ENCODE measurements at places on chromosomes 1 and 21.

DNA sequence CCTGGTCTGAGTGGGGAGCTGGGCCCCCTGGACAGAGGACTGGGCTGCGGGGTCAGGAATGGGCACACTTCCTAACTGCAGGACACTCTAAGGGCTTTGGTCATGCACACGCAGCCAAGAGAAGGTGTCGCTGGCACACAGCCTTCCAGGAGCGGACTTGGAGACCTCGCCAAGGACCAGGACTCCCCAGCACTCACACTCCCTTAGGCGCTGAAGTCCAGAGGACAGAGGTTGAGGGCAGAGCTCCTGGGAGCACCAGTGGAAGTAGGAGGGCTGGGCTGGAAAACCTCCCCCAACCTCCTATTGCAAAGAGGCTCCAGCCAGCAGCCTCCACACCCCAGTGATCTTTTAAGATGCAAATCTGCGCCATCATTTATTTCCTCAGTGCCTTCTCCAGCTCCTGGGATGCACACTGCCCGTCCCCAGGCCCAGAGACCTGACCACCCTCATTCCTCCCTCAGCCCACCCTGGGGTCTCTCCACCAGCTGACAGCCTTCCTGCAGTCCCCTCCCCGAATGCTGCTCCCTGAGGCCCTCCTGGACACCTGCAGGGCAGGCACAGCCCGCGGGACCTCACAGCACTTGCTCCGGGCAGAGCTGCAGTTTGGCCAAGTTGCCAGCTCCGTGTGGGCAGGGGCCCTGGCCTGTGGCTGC, 3.0 kb downstream of the TSPEAR start:
- no peak for DNase-seq

- no peak for DNase-seq
These were observed 38.2 kb downstream of the ITPKB start for GRCh38 chr1:226700861-226701260.

GRCh38 chr1:223217781-223218180, 74.7 kb upstream of the TLR5 start:
- DNase-seq, result no peak

- DNase-seq, result no peak
These were observed 109.5 kb downstream of the PSMG1 start for GRCh38 chr21:39073717-39074116.

DNA sequence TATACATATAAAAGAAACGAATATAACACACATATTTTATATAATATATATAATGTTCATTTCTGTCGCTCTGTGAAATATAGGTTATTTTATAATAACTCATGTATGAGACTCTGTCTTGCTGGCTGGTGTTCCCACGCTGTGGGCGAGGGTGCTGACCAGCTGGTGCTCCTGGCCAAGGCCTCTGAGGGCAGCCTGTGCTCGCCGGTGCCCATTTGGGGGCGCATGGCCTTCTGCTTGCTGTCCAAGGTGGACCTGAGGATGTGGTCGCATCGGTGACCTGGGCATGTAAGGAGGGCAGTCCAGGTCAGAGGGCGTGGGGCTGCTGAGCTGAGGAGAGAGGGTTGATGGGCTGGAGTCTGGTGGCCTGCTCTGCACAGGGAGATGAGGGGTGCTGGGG, 1.1 kb upstream of the PCP4 start:
- DNase-seq, result no peak

GRCh38 chr21:39429445-39429844, 16.1 kb downstream of the LCA5L start:
- DNase-seq, result no peak

- DNase-seq, result peak; percentile 6
These were observed 75.3 kb downstream of the FOXJ3 start for GRCh38 chr1:42259739-42260064.

DNA sequence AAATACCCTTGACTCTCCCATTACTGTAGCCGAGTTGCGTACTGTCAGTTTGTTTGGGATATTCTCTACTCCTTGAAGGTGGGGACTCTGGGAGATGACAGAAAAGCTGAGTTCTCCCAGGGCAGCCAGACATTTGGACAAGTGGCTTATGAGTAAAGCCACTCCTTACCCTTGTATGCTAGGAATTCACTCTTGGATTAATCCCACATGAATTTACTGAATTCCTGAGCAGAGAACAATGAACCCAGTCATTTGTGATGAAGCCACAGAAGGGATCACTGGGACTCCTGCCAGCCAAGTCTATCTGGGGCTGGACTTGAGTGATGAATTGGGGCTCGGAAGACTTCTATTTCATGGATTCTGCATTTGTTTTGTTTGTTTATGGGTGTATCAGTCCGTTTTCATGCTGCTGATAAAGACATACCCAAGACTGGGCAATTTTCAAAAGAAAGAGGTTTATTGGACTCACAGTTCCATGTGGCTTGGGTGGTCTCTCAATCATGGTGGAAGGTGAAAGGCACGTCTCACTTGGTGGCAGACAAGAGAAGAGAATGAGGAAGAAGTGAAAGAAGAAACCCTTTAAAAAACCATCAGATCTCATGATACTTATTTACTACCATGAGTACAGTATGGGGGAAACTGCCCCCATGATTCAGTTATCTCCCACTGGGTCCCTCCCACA, 25.1 kb downstream of the C1orf116 start:
- DNase-seq, result peak; percentile 95

DNA sequence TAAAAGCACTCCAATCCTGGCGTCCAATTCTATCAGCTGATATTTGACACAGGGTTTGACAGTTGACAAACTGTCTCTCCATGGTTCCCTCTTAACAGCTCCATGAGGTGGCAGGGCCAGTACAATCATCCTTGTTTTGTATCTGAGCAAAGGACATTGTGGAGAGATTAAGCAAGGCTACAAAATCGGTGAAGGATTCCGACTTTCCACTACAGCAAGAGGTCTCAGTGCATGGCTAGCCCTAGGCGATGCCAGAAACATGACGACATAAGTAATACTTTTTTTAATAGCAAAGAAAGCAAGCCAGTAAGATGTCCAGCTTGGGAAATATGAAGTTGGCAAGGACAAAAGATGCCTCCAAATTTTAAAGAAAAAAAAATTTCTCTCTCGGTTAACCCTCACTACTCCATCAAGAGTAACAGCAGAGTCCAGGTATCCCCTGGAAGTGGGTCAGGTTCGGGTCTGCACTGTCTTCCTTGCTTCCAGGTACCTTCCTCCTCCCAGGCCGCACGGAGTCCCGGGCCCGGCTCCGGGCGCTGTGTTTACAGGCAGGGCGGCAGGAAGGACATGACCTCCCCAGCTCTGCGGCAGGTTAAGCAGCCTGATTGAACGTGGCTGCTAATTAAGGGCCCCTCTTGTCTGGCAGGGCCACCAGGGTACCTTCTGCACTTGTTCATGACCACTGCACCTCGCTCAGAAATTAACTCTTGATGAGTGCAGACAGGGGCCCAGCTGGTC, 106.1 kb downstream of the SIM2 start:
- no peak for DNase-seq

- DNase-seq, result no peak
These were observed 9.6 kb upstream of the LRP8 start for GRCh38 chr1:53337499-53337898.

DNA sequence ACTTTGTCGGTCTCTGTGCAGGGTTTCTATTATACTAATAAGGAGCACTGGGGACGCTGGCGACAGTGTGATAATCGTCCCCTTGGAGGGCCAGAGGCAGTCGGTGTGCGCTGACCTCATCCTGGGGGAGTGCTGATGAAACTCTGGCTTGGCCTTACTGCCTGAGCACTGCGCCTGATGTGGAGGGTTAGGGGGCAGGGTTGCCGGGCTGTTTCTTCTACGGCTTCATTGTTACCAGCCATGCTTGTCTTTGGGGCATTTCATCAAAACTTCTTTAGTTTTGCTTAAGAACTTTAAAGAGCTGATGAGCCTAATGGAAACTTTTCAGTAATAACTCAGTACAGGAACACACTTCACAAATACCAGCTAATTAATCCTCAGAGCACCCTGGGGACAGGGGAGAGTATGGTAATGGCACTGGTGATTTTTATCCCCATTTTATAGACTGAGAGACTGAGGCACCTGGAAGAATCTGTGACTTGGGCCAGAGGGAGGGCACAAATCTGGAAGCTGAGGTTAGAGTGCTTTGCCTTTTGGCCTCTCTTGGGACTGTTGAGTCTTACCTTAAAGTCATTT, 81.8 kb downstream of the PEX14 start:
- no peak for DNase-seq

- no peak for DNase-seq
These were observed 1.2 kb downstream of the RERE start for GRCh38 chr1:8816264-8816663.

GRCh38 chr21:44931137-44931500, 8.7 kb upstream of the SLX9 start:
- no peak for DNase-seq

DNA sequence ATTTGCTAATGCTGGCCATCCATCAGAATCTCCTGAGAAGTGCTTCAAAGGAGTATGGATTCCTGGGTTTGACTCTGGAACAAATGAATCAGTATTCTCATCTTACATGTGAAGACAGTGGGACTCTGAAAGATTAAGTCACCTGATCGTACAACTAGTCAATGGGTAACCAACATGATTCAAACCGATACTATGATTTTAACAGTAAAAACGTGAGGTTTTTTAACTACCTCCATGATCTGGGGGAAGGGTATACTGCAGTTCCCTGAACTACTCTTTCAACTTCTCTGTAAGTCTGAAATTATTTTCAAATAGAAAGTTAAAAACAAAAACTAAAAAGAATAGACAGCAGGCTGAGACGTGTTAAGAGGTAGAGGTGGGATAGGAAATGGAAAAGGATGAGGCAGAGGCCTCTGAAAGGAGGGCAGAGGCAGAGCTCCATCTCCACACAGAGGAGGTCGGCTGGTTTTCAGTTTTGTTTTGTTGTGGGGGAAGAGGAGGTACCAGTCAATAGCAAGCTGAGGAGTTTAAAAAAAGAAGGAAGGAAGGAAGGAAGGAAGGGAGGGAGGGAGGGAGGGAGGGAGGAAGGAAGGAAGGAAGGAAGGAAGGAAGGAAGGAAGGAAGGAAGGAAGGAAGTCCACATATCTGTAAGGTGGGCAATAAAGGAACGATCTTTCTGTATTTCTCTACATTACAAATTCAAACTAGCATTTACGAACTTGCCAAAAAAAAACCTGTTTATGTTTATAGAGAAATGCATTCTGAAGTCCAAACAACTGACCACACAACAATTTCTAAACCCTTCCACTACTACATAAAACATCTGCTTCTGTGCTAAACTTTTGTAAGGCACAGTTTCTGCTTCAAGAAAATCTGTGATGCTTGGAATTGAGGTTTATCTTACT, 213.1 kb downstream of the RERE start:
- no peak for DNase-seq

DNA sequence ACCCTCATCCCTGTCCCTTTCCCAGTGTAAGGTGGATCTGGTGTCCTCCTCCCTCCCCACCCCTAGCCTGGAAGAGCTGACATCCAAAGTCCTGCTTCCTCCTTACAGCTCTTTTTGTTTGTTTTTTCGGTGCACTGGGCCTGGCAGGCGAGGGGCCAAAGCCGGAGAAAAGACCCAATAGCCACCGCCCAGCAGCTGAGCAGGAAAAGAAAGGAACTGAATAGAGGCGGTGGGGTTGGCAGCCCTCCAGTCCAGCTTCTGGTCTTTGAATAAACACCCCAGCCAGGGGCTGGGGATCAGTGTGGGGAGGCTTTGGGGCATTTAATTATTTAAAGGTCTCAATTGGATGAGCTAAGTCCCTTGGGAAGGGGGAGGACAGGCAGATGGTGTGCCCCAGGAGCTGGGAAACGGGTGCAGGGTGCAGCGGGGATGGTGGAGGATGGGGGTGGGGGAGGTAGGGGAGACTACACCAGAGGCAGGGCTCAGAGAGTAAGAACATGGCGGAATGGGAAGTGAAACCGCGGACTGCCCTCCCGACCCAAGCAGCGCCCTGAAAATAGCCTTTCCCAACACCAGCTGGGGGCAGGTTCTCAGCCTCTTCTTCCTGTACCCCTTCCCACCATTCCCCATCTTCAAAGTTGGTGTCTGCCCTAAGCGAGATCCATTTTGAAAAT, 20.2 kb downstream of the BTG2 start:
- DNase-seq, result no peak

DNA sequence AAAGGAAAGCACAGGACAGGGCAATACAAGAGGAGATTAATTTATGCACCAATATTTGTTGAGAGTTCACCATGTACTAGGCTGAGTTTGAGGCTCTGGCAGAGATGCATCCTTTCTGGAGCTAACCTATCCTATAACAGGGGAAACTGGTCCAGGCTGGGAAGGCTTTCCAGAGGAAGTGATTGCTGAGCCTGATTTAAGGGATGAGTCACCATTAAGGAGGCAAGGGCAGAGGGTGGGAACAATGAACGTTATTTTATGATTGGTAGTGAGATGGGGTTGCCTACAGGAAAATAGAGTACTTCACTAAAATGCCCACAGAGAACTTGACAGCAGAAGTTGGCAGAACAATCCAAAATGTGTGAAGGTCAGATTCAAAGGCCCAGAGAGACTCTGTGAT, 141.4 kb downstream of the PLPP3 start:
- DNase-seq, result no peak

- DNase-seq, result no peak
These were observed at the start of gene ARHGEF19 for GRCh38 chr1:16212251-16212961. ARHGEF19 (minus strand) TSS chr1:16212652; CDS start chr1:16209054, 3,598 bp downstream.

DNA sequence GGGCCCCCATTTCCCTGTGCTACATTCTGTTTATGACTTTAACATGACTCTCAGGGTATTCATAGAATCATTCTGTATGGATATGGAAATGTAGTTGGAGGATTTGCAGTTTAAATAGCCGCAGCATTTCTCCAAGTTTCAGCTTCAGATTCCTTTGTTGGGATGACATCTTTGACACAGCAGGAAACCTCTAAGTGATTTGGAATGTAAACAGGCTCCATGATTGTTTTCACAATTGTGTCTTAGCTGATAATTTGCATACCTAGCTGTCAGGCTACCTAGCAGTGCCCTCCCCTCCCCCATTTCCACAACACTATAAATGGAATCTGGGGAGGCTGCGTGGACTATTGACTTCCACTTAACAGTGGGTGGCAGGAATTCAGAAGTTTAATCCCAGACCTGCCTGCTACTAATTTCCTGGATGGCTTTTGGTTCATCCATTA, 290.2 kb downstream of the HLX start:
- DNase-seq, result peak; percentile 50

DNA sequence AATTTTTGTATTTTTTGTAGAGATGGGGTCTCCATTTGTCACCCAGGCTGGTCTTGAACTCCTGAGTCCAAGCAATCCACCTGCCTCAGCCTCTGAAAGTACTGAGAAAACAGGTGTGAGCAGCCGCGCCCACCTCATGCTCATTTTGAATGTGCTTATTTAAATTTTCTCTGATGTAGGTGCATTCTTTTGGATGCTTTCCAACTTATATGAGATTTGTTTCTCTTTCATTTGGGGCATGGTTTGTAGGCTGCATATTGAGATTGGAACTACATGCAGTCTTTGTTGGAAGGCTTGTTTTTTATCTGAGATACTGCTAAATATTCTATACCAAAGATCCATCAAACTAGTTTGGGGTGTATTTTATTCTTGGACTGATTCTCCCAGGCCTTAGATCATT, 81.0 kb upstream of the IVNS1ABP start:
- DNase-seq, result no peak

- DNase-seq, result no peak
These were observed 267.6 kb upstream of the SGIP1 start for GRCh38 chr1:66266350-66266749.
